ENCODE measurements at places on chromosomes 6 and 20.

DNA sequence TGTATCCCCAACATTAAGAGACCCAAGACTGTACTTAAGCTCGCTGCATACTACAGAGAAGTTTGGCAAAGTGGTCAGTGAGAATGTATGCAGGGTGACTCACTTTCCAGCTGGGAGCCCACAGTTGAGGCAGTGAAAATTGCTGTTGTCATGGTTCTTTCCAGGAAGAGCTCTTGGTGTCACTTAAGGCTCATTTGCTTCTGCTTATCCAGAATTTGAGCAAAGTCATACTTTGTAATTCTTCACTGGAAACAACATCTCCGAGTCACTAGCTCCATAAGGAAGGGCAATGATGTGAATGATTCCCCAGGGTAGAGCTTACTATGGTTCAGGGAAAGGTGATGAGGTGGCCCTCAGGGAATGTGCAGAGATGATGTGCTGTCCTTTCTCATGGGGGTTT lies 65.4 kb upstream of the FBXL4 start:
- DNase-seq: peak; percentile 94

- no peak for DNase-seq
Observed at GRCh38 chr6:148027201-148027600, 315.4 kb upstream of the SASH1 start.

GRCh38 chr20:32336918-32337347 lies 21.2 kb upstream of the ASXL1 start:
- peak; percentile 46 for DNase-seq

DNA sequence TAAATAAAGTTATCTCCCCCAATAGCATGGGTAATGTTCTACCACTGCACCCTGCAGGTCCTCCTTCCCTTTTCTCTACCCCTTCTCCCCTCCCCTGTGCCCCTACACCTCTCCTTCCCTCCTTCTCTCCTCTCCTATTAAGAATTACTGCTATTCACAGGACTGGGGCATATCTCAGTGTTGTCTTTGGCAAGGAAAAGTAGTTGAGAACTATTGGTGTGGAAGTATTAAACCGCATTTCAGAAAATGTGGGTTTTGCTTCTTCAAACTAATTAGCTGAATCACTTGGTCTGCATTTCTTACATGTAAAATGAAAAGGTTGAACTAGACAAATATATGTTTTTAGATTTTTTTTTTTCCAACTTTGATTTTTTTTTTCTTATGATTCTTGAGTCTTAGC lies 296.3 kb downstream of the CDKAL1 start:
- no peak for DNase-seq

- DNase-seq: peak; percentile 80
Observed at GRCh38 chr6:3766214-3766613, 14.7 kb upstream of the PXDC1 start.

Data from fibroblast of skin of right quadriceps (primary cell).